ENCODE measurements at places on chromosomes 2 and 18.
A peak's percentile ranks its signal among the peaks of the same experiment; 100 is the strongest.

DNA sequence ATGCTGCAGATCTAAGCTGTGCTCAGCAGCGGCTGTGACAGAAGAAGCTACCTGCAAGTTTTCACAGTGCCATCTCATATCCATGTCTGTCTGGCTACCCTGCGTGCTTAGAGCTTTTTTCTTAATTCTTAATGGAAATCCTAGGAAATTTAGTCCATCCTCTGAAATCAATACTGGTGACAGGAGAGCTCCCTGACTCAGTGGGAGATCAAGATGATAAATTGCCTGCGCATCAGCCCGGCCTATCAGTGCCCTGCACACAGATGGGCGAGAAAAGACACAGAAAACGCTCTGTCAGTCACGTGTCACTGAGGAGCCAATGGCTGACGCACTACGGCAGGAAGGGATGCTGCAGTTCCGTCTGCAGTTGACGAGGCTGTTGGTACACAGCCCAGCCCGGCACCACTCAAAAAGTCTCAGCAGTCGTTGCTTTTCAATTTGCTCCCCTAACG lies 819.6 kb upstream of the FSHR start:
- peak; percentile 20 for DNase-seq

DNA sequence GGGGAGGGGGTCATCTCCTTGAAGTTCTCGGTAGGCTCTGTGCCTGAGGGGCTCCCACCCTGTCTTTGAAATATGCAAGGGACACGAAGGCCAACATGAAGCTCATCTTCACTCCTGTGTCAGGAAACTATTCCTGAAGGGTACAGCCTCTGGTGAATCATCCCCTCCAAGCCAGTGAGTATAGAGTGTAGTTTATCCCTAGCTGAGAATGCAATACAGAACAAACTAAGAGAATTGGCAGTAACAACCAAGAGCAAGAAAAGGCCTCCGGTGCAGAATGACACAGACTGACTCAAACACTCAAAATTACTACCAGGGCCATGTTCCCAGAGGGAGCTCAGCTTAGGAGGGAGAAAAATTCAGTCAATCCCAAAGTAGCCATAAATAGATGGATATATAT lies 413.3 kb downstream of the BCL11A start:
- no peak for DNase-seq

GRCh38 chr18:79873449-79874110 lies 75.8 kb downstream of the KCNG2 start:
- no peak for DNase-seq

DNA sequence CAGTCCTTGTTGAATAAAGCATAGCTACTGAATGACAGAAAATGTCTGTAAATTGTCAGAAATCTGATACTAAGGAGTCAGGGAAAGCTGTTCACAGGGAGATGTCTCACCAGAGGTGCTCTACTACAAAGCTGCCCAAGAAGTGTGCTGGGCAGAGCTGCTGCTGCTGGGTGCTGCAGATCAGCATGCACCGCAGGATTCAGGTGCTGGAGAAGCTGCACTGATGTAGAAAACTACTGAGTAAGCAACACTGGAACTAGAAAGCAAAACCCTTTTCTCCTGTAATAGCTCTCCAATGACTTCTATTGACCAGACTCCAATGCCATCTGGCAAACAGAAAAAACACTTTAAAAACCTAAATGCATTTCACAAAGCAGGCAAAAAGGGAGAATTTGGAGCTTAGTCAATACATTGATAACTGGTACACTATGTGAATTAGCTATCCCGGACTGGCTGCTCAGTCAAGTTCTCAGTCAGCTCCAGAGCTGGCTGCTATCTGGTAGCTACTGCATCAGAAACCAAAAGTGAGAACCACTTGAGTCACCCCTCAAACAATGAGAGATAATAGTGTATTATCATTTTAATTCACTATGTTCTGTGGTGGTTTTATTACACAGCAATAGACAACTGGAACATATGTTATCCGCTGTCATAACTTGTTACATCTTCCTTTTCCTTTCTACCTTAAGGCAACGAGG lies 493.1 kb downstream of the CPS1 start:
- DNase-seq: no peak

GRCh38 chr18:27713037-27713737 lies 463.7 kb downstream of the CDH2 start:
- no peak for DNase-seq

- no peak for DNase-seq
Measured at GRCh38 chr2:168278424-168278888, 31.1 kb upstream of the STK39 start.

GRCh38 chr2:39020383-39020782 lies 100.5 kb downstream of the SOS1 start:
- DNase-seq: no peak

GRCh38 chr2:26934335-26934724 lies 36.1 kb upstream of the MAPRE3 start:
- DNase-seq: no peak

DNA sequence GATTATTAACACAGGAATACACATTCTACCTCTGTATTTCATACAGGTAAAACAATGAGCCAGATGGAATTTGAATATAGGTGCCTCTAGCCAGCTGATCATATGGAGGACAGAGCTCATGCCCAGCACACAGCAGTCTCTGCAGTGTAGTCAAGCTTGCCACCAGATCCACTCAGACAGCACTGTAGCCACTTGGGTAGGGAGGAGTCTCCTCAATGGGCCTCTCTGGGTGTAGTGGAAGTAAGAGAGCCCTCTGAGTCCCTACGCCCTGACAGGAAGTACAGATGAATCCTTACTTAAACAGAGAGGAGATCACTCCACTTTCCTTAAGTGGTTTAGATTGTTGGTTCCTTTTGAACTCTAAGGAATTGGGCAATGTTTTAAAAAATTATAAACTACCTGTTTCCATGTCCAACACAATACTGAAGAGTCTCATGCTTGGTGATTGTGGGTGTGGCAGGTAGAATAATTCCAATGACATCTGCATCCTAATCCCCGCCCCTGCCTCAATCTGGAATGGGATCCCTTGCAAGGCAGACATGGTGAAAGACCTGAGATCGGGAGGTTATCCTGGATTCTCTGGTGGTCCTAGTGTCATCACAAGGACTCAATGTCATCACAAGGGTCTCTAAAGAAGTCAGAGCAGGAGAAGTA lies 23.0 kb upstream of the TMEM200C start:
- DNase-seq: no peak

GRCh38 chr2:180907731-180908130 lies 72.7 kb upstream of the UBE2E3 start:
- no peak for DNase-seq

- no peak for DNase-seq
Measured at GRCh38 chr2:31070339-31071125, 67.7 kb downstream of the GALNT14 start.

GRCh38 chr18:64717026-64717425 lies 568.1 kb upstream of the LINC00305 start:
- DNase-seq: no peak

GRCh38 chr2:2757764-2758163 lies 426.7 kb upstream of the MYT1L start:
- DNase-seq: no peak

GRCh38 chr2:31170071-31170698 lies 31.9 kb upstream of the GALNT14 start:
- no peak for DNase-seq

DNA sequence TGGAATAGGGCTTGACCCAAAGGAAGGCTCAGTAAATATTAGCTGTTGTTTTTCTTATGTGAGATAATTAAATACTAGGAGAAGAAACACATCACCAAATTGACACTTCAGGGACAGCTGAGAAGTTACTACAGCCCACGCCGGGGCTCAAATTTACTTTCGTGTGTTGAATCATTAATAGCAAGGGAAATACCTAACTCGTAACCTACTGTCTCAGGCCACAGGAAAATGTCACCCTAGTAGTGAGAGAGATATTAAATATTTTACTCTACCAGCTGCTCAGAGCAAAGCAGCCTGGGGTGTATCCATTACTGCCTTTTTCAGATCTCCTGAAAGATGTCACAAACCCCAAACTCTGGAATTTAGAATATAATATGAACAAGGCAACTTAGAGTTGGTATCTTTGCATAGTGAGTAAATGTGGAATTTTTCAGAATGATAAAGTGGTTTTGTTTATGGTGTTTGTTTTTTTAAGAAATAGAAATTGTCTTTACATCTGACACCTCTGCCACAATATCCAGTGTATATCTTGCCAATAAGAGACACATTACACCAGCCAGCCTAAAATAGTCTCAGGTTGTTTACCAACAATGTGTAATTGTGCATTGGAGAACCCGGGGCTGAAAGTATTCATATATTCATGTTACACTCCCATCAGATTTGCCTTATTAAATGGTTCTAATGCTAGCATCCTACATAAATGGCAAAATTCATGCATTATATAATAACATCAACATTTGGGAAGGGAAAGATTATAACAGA lies 48.4 kb downstream of the ATP8B1 start:
- DNase-seq: no peak

GRCh38 chr2:2389215-2389614 lies 58.1 kb upstream of the MYT1L start:
- DNase-seq: no peak

DNA sequence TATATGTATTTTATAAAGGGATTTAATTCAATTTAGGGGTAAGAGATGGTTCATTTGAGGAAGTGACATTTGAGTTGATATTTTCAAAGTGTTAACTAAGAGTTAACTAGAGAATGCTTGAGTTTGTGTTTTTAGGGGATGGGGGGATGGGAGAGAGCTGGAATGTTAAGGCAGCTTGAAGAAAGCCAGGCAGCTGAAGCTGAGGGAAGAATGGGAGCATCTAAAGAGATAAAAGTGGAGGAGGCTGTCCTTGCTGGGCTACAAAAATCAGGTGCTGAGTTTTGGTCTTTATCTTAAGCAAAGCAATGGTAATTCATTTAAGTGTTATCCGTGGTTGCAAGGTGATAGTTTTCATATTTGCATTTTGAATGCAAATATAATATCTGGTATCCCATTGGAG lies 9.2 kb downstream of the CHST9 start:
- DNase-seq: no peak

GRCh38 chr2:206375956-206376355 lies 67.4 kb upstream of the ADAM23 start:
- no peak for DNase-seq

GRCh38 chr2:164719996-164720941 lies 99.0 kb upstream of the GRB14 start:
- no peak for DNase-seq

DNA sequence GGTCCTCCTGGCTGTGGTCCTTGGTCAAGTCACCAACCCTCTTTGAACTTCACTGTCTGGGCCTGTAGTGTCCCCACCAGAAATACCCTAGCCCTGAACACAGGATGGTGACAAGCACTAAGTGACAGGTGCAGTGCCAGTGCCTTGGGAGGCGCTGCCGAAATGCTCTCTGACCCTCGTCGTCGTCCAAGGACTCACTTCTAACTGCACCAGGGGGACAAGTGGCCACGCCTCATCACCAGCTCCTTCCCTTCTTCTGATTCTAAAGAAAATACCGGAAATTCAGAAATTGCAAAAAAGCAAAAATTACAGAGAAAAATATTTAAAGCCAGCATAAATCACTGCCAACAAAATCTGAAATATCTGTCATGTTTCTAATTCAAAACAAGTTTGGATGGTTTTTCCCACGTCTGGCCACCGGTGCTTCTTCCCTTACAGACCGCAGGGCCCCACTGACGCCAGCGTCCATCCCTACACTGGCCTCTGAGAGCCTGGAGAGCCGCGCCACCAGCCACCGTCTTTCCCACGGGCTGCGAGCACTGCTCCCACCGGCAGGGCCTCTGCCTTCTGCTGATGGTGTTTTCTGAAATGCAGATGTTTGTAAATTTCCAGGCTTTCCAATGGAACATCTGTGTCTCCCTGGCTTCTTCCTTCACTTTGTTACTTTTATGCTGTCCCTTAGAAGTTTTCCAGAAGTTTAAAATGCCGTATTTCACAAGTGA lies 37.4 kb upstream of the GPC1 start:
- DNase-seq: no peak

DNA sequence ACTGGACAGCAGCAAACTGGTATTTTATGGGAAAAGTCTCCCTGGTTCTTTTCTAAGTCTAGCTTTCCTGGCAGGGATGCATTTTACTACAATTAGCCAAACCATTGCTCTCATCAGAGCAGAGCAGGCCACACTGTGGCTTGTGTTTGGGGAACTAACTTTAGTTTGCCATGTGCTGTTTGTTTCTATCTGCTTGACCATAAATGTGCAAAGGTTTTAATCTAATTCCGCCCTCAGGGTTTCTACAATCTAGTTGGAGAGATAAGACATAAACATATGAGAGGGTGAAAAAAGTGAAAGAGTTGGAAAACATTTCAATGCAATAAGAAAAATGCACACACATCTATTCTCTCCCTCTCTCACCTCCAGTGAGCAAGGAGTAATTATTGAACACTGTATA lies 86.9 kb upstream of the MAPK4 start:
- DNase-seq: no peak

DNA sequence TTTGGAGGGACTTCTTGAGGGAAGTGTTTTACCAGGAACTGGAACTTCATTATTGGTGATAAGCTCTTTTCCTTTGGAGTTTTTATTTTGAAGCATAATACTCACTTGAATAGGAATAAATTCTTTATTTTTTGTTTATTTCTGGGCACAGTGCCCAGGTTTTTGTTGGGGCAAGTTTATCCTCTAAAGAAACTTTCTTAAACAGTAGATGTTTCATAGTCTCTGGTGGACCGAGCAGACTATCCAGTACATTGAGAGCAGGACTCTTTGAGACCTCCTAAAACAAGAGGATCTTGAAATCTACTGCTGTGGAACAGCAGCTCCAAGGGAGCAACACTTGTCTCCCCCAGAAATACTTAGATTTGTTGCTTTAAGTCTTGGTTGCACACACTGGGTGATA lies 109.4 kb downstream of the PARD3B start:
- no peak for DNase-seq

DNA sequence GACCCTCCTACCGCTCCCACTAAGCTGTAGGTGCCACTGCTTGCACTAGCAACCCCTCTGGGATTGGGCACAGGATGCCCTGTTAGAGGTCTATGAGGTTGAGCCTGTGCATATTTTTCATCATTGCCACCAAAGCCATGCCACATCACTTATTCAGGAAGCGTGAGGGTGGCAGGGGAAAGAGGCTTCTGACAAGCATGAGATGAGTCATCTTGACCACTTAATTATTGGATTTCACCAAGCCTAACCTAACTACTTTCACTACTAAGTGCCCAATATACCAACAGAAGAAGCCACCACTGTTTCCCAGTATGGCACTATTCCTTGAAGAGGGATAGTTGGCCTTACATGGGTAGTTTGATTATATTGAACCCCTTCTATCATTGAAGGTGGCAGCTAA lies 181.3 kb upstream of the EPHA4 start:
- no peak for DNase-seq

DNA sequence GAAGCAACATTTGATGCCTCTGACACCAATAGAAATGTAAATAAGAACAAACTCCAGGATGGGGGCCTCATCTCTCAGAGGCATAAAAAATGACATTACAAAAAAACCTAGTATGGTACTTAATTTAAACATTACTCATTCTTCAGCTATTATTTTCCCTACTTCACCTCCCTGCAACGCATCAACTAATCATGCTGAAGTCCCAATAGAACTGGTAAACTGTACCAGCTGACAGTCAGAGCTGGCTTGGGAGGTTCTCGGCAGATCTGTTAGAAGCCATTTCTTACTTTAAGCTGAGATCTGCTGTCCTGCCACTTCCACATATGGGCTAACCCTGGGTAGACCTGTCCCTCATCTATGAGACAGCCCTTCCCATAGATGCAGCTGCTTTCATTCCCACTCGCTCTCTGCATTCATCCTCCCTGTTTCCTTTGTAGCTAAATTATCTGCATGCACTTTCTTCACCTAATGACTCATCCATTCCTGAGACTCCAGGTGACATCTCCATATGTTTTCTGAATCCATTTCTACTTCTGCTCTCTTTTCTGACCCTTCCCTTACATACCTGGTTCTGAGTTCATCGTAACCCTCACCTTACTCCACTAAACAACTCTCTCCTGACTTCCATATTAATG lies 108.1 kb downstream of the AOX1 start:
- no peak for DNase-seq

- no peak for DNase-seq
Measured at GRCh38 chr2:10520154-10520553, 72.0 kb upstream of the ODC1 start.

Data from stimulated activated CD4-positive, alpha-beta T cell treated with anti-CD3 and anti-CD28 coated beads, Interleukin-15, amount 100 ng/mL, for 1 hour (primary cell).